Neuronal stem cell (in vitro differentiated cells): ENCODE measurements at places on chromosomes 12 and 14.
A peak's percentile ranks its signal among the peaks of the same experiment; 100 is the strongest.

DNA sequence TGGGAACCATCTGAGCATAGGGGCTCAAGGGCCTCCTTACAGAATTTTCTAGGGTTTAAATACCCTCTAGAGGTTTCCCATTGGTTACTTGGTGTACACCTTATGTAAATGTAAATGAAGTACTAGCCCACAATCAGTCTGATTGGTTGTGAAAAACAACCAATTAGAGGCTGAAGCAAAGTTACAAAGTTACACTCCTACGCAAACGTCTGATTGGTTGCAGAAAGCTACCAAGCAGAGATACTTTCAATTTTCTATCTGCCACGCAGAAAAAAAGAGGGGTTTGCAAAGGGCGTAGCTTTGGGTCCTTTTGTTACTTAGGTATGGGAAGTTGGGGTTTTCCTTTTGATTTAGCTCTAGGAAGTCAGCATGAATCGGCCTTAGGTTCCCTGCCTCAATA lies 1.8 kb upstream of the TMEM19 start:
- DNase-seq, result no peak
- no peak overlapping the region for H3K27ac ChIP-seq
- no peaks in the 10 kb centered on the region for H3K4me1 ChIP-seq
- no peak overlapping the region for H3K4me3 ChIP-seq
- no peaks in the 10 kb centered on the region for H3K27me3 ChIP-seq
- H3K36me3 ChIP-seq, result no peaks in the 10 kb centered on the region

- H3K4me3 ChIP-seq, result peak overlapping the region; percentile 57
- H3K27ac ChIP-seq, result peak overlapping the region; percentile 82
- no peaks in the 10 kb centered on the region for H3K36me3 ChIP-seq
- H3K4me1 ChIP-seq, result peaks cover 5% of the 10 kb centered on the region
- no peaks in the 10 kb centered on the region for H3K27me3 ChIP-seq
- DNase-seq, result no peak
These were observed 787 bp downstream of the HECTD4 start for GRCh38 chr12:112381406-112381882.

- no peak overlapping the region for H3K4me3 ChIP-seq
- no peak for DNase-seq
- no peak overlapping the region for H3K27ac ChIP-seq
- H3K36me3 ChIP-seq, result no peaks in the 10 kb centered on the region
These were observed 455.3 kb upstream of the ATP2B1 start for GRCh38 chr12:90163975-90164374.

- H3K4me1 ChIP-seq, result no peaks in the 10 kb centered on the region
- no peaks in the 10 kb centered on the region for H3K36me3 ChIP-seq
- H3K4me3 ChIP-seq, result no peak overlapping the region
- DNase-seq, result no peak
These were observed 131.7 kb upstream of the ATP2B1 start for GRCh38 chr12:89840162-89840922.

DNA sequence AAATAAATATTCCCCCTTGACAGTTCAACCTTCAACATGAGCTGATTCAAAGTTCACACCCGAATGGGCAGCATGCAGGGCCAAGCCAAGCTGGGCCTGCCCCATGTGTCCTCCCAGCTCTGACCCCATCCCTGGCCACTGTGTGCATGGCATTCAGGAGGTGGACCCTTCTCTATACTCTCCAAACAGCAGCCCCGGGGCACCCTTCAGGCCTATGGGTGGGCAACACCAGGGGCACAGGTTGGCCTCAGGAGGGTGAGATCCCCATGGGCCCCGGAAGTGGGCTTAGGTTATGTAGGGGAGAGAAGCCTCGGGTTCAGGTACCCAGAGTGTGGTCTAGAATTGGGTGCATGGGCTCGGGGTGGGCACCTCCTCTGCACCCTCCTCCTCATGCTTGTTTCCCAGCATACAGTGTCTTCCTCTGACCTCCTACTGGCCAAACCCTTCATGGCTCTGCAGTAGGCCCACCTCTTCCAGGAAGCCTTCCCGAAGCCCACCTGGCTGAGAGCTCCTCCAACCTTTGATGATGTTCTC lies 31.5 kb upstream of the BCL7A start:
- H3K4me3 ChIP-seq, result no peak overlapping the region
- no peaks in the 10 kb centered on the region for H3K4me1 ChIP-seq
- no peaks in the 10 kb centered on the region for H3K36me3 ChIP-seq
- H3K27ac ChIP-seq, result no peak overlapping the region
- no peak for DNase-seq
- no peaks in the 10 kb centered on the region for H3K27me3 ChIP-seq

DNA sequence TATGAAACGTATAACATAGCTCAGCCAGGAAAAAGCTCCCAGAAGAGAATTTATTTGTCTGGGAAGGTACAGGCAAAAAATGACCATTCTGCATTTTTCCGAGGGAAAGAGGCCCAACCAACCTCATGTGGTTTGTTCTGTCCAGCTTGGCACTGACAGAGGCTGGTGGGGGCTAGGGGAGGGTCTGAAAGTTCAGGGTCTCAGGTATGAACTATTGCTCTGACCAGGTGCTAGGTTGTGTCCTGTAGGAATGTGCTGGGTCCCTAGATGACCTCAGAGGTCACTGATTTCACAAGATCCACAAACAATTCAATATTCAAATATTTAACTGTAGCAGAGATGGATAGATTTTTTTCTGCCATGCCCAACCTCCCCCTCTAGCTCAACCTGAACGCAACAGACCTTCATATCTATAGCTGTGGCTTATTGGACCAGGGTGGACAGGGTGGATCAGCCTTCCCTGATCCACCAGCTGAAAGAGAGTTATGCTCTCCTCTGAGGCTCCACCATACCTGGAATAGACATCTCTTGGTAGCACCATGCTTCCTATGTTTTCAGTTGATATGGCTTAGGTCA lies 32.9 kb upstream of the IFT81 start:
- H3K4me3 ChIP-seq, result no peak overlapping the region
- no peaks in the 10 kb centered on the region for H3K4me1 ChIP-seq
- peaks cover 3% of the 10 kb centered on the region for H3K27me3 ChIP-seq
- no peaks in the 10 kb centered on the region for H3K36me3 ChIP-seq

DNA sequence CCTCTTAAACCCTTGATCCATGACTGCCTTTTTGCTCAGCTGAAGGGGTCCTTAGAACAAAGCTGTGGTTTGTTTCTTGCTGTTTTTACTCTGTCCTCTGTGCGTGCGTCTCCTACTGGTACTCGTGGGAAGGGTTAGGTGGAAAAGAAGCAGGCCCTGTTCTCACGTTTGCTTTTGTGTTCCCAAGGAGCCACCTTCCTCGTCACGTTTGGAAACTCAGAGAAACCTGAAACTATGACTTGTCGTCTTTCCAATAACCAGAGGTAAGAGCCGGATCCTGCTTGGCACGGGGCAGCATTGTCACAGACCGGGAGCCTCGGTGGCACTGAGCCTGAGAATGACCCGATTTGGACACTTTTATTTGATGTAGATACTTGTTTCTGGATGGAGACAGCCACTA lies 13.1 kb downstream of the ZFYVE21 start:
- H3K27ac ChIP-seq, result no peak overlapping the region
- peaks cover 71% of the 10 kb centered on the region for H3K36me3 ChIP-seq
- H3K27me3 ChIP-seq, result no peaks in the 10 kb centered on the region
- H3K4me1 ChIP-seq, result no peaks in the 10 kb centered on the region
- H3K4me3 ChIP-seq, result no peak overlapping the region

DNA sequence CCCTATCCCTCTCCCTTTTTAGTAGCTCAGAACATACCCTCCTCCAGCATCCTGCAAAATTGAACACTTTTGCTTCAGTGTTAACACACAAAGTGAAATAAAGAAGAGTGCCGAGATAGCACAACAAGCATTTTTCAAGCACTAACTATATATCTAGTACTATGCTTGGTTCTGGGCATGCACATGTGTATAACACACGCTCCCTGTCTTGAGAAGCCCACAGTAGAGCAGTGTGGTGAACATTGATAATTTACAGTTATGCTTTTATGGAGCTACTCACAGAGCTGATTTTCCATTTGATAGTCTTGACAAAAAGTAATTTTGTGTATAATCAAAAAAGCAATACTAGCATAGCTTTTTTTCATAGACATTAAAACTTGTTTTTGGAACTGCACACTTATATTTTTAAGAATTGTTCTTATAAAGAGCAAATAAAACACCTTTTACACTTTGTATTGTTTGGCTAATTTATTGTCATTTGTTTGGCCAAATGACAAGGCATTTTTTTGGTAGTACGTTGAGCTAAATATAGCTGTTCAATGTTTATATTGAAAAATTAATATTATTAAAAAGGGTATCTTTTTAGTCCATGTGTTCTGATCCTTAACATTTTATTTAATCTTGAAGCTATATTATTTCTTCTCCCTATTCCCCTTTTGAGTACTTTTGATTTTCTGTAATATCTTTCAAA lies 39.7 kb downstream of the LEMD3 start:
- no peaks in the 10 kb centered on the region for H3K27me3 ChIP-seq
- H3K36me3 ChIP-seq, result peaks cover 28% of the 10 kb centered on the region
- no peak overlapping the region for H3K4me3 ChIP-seq
- DNase-seq, result no peak

GRCh38 chr12:126219139-126219538 lies 1153.9 kb downstream of the AACS start:
- H3K4me1 ChIP-seq, result no peaks in the 10 kb centered on the region

GRCh38 chr12:111426344-111427185 lies 20.8 kb downstream of the SH2B3 start:
- no peaks in the 10 kb centered on the region for H3K27me3 ChIP-seq
- no peaks in the 10 kb centered on the region for H3K36me3 ChIP-seq
- no peak overlapping the region for H3K4me3 ChIP-seq
- peaks cover 7% of the 10 kb centered on the region for H3K4me1 ChIP-seq
- no peak for DNase-seq
- no peak overlapping the region for H3K27ac ChIP-seq

DNA sequence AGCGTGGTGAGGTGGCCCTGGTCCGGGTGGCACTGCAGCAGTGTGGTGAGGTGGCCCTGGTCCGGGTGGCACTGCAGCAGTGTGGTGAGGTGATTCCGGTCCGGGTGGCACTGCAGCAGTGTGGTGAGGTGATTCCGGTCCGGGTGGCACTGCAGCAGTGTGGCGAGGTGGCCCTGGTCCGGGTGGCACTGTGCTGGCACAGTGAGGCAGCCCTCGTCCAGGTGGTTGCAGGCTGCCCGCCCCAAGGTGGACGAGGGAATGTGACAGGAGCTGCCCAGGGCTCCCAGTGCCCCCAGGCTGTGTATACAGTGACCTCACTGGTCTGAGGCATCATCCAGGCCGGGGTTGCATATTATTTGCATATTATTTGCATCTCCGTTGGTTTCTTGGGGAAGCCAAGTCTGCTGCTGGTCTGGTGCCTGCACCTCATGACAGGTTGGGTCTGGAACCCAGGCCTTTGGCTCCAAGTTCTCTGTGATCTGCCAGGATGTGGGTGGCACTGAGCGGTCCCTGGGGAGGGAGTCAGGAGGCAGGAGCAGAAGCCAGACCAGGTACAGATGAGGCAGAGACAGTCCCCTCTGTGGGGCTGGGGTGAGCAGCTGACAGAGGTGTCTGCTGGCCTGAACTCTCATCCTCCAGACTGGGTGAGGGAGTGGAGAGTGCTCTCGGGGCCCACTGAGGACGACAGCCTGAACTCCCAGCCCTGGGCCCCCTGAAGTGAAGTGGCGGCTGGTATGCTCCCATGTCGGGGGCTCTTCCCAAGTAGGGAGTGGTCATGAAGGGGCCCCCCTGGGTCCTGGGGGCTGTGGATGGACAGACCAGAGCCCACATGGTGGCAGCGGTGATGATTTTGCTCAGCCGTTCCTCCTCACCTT lies 79.3 kb downstream of the KIF26A start:
- no peaks in the 10 kb centered on the region for H3K36me3 ChIP-seq
- no peak for DNase-seq
- no peaks in the 10 kb centered on the region for H3K27me3 ChIP-seq

DNA sequence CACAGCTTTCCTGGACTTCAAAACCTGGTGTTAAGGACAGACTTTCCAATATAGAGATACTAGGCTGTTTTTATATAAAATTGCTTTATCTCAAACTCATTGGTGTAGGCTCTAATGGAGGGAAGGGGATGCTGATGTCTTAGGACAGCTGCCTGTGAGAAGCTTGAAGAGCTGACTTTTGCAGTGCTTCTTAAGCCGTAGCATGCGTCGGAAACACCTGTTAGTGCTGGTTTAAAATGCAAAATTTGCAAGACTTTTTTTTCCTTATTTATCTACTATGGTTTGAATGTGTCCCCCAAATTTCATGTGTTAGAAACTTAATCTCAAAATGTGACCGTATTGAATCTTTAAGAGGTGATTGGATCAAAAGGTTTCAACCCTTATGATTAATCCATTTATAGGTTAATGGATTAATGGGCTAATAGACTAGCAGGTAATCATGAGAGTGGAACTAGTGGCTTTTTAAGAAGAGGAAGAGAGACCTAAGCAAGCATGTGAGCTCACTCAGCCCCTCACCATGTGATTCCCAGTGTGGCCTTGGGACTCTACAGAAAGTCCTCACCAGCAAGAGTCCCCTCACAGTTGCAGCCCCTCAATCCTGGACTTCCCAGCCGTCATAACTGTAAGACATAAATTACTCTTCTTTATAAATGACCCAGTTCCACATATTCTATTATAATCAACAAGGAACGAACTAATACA lies 60.9 kb upstream of the FUT8 start:
- no peaks in the 10 kb centered on the region for H3K36me3 ChIP-seq
- no peak for DNase-seq
- H3K27ac ChIP-seq, result no peak overlapping the region
- no peak overlapping the region for H3K4me3 ChIP-seq
- no peaks in the 10 kb centered on the region for H3K27me3 ChIP-seq

GRCh38 chr14:90373887-90374286 lies 22.9 kb upstream of the CALM1 start:
- H3K36me3 ChIP-seq, result no peaks in the 10 kb centered on the region
- no peak overlapping the region for H3K27ac ChIP-seq
- DNase-seq, result no peak

GRCh38 chr12:2976581-2976996 lies 17.4 kb downstream of the TEAD4 start:
- DNase-seq, result no peak
- no peak overlapping the region for H3K4me3 ChIP-seq
- no peaks in the 10 kb centered on the region for H3K4me1 ChIP-seq
- H3K27me3 ChIP-seq, result no peaks in the 10 kb centered on the region
- no peaks in the 10 kb centered on the region for H3K36me3 ChIP-seq

DNA sequence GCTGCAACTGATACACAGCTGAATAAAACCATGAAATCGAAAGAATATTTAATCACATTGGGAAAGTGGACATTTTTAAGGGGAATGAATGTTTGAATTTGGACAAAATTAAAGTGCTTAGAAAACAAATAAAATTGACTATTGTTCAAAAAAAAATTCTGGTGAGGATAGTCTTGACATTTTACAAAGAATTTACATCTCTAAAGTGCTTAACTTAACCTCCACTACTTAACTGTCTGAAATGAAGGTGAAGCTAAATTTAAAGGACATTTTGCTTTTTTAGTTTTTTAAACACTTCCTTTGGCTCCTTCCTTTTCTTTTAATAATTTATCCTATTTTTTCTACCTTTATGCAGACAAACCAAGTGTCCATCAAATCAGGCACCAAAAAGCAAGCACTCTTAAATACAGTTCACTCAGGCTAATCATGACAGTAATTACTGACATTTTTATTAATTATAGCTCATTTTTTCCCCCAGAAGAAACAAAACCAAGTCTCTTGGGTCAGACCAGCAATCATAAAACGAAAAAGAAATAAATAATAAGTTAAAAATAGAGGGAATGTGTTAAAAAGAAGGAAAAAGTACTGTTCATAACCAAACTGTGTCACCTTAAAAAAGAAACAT lies 5.7 kb upstream of the CCND2 start:
- DNase-seq, result no peak
- no peaks in the 10 kb centered on the region for H3K36me3 ChIP-seq
- H3K4me1 ChIP-seq, result peaks cover 13% of the 10 kb centered on the region
- H3K27me3 ChIP-seq, result no peaks in the 10 kb centered on the region
- H3K27ac ChIP-seq, result no peak overlapping the region
